Stimulated activated CD4-positive, alpha-beta T cell treated with anti-CD3 and anti-CD28 coated beads, TNF-alpha, amount 100 ng/mL, for 4 hours (primary cell): ENCODE measurements at places on chromosomes 1 and 21.

DNA sequence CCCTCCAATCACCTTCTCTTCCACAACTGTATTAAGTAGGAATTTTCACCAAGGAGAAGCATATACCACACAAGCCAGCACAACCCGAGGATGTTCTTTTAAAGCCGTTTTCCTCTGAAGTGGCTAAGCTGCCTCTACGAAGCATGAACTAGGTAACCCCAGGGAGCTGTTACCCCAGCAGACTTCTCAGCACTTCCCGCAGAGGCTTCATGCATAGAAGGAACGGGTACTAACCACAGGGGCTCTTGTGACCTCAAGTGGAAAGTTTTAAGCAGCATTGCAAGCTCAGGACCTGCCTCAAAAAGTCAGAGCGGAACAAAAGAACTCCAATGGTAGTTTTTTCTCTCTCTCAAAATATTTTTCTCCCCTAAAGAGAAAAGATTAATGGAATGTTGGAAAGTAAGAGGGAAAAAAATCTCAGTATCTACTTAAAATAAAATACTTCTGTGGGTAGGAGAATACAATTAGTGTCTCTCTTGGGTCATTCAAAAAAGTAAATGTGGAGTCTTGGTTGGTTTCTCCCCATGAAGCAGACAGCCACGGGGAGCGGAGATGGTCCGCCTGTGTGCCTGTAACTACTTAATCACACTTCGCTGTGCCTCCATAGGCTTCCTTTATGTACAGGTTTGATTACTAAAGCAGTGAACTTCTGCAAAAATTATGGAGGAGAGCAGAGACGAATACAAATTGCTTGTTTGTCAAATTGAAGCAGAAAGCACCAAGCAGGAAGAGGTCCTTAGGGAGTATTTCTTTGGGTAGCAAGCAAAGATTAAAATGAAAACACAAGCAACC is 40.9 kb downstream of the STX6 start:
- DNase-seq: peak; percentile 12

- no peak for DNase-seq
Observed at GRCh38 chr1:40120128-40120527, 23.1 kb upstream of the PPT1 start.

GRCh38 chr1:176101951-176102642 is 105.0 kb downstream of the COP1 start:
- no peak for DNase-seq

- no peak for DNase-seq
Observed at GRCh38 chr1:30420519-30421050, 302.8 kb downstream of the MATN1 start.

- DNase-seq: no peak
Observed at GRCh38 chr1:204045430-204045829, 27.5 kb upstream of the SOX13 start.

DNA sequence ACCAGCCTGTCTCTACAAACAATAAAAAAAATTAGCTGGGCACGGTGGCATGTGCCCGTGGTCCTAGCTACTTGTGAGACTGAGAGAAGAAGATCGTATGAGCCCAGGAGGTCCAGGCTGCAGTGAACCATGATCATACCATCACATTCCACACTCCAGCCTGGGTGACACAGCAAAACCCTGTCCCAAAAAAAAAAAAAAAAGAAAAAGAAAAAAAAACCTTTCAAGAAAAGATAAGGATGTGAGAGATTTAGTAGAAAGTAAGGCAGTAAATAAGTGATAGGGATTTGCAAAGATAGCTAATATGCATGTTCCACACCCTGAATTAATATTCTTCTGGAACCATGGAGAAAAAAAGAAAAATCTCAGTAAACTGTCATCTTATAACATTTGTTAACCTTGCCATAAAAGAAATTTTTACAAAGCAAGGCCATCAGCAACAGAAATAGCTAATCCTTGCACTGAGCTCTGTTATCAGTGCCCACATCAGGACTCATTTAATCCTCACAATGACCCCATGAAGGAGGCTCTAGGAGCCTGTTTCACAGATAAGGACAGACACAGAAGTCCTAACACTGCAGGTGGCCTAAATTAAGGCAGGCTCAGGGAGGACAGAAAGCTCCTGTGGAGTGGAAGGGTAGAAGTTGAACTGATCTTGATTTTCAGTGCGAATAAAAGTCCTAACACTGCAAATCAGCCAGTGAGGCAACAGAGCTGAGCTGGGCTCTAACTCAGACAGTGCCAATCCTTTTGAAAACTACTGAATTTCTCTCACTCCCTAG is 7.6 kb downstream of the GNB1 start:
- no peak for DNase-seq

GRCh38 chr1:29271724-29272123 is 35.4 kb downstream of the PTPRU start:
- DNase-seq: no peak

DNA sequence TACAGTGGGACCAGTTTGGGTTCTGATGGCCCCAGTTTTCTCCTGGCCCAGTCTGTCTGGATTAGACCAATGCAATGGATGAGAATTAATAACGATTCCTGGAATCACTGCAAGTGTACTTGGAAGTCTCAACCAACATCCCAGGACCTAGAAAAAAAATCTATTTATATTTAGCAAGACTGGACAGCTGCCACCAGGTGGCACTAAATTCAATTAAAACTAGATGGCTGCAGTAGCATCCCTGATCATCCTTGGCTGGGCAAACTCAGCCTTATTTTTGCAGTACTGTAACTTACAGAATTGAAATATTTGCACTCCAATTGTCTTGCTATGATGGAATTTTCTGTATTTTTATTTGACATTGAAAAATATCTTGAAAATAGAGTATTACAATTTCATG is 165.7 kb downstream of the NCAM2 start:
- DNase-seq: no peak

GRCh38 chr1:160576390-160576789 is 2.9 kb downstream of the CD84 start:
- peak; percentile 35 for DNase-seq

DNA sequence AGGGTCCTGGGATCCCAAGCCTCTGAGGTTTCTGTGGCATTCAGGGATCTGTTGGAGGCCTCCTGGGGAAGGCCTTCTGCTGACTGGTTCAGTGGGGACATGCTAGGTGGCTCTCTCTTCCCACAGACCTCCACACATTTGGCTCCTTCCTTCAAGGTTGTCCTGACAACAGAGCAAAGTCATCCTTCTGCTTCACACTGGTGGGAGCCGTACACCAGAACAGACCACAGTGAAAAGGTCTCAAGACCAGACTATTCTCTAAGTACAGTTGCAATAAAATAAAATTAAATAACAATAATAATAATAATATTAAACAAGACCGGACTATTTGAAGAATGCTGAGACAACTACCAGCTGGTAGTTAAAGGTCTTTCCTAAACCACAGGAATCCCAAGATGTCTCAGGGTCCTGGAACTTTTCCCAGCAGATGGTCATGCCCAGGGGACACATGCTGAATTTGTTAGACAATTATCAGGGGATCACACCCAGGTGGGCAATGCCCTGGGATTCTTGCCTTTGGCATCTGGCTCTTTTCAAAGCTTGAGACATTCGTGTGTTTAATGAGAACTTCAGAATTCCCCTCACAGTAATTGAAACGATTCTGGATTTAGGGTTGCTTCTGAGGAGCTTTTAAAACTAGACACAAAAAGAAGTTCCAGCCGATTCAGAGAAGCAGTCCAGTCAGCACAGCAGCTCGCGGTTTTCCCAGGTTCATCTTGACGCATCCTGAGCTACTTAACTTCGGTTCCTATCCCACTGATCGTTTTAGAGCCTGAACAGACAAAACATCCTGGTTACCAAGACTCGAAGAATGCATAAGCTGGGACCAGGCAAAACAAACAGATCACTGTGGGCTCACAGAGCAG is 22.9 kb downstream of the HTR1D start:
- no peak for DNase-seq

DNA sequence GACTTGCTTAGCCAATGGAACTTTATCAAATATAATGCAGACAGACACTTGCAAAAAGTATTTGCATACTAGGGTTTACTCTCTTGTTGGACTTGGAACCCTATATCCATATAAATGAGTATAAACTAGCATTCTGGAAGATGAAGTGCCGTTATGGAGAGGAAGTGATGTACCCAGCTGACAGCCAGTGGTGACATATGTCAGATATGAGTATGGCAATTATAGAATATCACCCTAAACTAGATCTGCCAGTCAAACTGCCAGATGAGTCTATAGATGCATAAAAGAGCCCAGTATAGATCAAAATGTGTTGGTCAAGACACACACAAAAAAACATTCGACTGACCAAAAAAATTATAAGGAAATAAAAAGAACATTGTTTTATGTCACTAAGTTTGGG is 739.3 kb downstream of the PLA2G4A start:
- no peak for DNase-seq

- no peak for DNase-seq
Observed at GRCh38 chr21:30713766-30714165, 4.8 kb downstream of the KRTAP21-3 start.

GRCh38 chr1:92784021-92784638 is 778 bp downstream of the EVI5 start:
- no peak for DNase-seq

- DNase-seq: no peak
Observed at GRCh38 chr21:45736042-45736689, 92.6 kb downstream of the PCBP3 start.

DNA sequence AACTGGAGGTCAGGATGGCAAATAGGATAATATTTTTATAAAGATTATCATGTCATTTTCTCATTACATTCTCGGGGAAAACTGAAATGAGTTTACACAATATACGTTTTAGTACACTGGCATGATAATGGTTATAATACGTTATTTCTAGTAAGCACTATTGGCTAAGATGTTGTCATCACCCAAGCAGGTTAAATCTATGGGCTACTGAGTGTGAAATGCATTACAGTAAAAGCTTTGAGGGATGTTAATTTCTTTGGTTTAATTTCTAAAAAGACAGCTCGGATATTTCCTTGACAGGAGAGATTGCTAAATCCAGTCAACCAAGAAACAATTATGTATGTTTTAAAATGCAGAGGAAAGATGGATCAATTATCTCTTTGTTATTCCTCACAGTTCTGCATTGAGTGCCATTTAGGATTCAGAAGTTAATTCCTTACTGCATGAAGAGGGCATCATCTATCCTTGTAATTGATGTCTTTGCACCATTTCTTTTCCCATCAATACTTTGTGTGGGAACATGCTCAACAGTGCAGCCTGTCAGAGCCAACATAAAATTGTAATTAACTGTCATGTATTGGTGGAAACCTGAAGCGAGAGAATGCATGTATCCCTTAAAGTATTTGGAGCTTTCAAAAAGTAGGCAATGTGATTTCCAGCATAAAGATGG is 222.4 kb upstream of the ZP4 start:
- DNase-seq: no peak
